Endothelial cell of umbilical vein (primary cell): ENCODE measurements at places on chromosomes 2 and 18. TPM values are rescaled to one million over a fixed set of nuclear protein-coding genes. Genes with fewer than 3 reads are reported as not detected.

Gene NAT8
- total RNA-seq: not detected in 2 replicates

Gene INHBB
- 0.67 and 1.8 TPM in 2 replicates for total RNA-seq

Gene CHPF
- total RNA-seq: 0.24 and 0.30 TPM in 2 replicates

Gene SIX2
- total RNA-seq: 0.24 and 0.32 TPM in 2 replicates

Gene IL1A
- total RNA-seq: 0.99 and 1.4 TPM in 2 replicates

Gene SCYGR6
- total RNA-seq: not detected in 2 replicates

Gene C2orf78
- total RNA-seq: not detected in 2 replicates

Gene GALM
- 5.4 and 6.1 TPM in 2 replicates for total RNA-seq

Gene AQP12B
- not detected in 2 replicates for total RNA-seq

Gene C1D
- total RNA-seq: 11.1 and 11.4 TPM in 2 replicates

Gene IL36B
- not detected in 2 replicates for total RNA-seq

Gene ATRAID
- 84.3 and 86.6 TPM in 2 replicates for total RNA-seq

GRCh38 chr2:238816291-238816690 lies 31.6 kb upstream of the TWIST2 start:
- DNase-seq: no peak

GRCh38 chr2:46187112-46187618 lies 110.0 kb upstream of the EPAS1 start:
- DNase-seq: peak; percentile 70

DNA sequence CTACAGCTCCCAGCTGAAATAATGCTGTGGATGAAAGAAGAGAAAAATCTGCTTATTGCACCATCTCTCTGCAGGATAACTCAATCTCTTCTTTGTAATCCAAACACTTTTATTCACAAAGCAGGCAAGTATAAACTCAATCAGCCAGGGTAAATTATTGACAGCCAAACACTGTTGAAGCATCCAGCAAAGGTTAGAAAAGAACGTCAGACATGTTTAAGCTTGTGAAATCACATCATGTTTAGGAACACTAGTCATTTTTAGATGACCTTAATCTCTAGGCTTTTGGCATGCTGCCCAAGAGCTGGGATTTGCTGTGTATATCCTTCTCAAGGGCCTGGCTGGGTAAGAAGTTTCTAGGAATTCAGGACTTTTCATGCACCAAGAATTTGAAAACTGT lies 1148.1 kb upstream of the FANCL start:
- no peak for DNase-seq

GRCh38 chr18:58842978-58843687 lies 21.5 kb upstream of the ZNF532 start:
- DNase-seq: no peak

GRCh38 chr2:71299507-71299906 lies 32.1 kb upstream of the ZNF638 start:
- peak; percentile 63 for DNase-seq

GRCh38 chr2:219457784-219458369 lies 23.2 kb downstream of the SPEG start:
- no peak for DNase-seq

DNA sequence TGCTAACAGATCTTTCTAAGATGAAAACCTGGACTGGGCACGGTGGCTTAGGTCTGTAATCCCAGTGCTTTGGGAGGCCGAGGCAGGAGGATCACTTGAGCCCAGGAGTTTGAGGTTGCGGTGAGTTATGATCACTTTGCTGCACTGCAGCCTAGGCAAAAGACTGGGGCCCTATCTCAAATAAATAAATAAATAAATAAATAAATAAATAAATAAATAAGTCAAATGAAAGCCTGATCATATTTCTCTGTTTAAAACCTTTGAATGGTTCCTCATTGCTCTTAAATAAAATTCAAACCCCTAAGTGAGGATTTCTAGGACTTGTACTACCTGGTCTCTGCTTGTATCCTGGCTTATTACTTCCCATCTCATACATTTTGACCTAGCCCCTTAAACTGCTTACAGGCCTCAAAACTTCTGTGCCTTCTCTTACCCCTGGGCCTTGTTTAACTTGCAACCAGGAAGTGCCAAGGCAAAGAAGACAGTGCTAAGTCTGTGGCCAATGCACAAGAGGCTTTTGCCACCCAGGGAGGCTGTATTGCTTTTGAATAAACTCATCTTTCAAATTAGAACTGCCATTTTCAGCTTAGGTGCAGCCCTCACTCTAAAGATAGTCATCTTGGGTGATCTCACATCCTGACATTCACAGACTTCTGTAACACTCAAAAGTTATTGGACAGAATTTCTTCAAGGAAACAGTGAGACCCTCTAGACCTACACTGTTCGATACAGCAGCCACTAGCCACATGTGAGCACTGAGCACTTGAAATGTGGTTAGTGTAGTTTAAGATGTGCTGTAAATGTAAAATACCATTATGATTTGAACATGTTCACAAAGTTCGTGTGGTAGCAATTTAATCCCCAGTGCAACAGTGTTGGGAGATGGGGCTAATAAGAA lies 73.7 kb downstream of the POLE4 start:
- DNase-seq: no peak

- DNase-seq: no peak
Measured at GRCh38 chr18:48838921-48839818, 111.6 kb downstream of the SMAD7 start.

- DNase-seq: no peak
Measured at GRCh38 chr2:10172033-10172871, 49.7 kb downstream of the RRM2 start.

DNA sequence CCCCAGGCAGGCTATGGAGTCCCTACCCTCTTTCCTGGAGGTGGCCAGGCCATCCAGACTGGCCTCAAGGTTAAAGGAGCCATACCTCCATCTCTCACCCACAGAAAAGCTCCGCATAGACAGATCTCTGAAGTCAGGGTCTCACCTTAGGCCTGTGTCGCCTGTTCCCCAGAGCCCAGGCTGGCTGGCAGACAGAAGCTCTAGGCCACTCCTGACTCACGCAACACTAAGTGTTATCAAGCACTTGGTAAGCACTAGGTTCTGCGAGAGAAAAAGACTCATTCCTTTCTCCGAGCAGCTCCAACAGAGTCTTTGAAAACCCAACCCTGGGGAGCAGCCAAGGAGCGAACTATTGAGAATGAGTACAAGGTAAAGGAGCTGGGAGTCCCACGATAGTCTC lies 6.1 kb downstream of the SMAD7 start:
- no peak for DNase-seq

DNA sequence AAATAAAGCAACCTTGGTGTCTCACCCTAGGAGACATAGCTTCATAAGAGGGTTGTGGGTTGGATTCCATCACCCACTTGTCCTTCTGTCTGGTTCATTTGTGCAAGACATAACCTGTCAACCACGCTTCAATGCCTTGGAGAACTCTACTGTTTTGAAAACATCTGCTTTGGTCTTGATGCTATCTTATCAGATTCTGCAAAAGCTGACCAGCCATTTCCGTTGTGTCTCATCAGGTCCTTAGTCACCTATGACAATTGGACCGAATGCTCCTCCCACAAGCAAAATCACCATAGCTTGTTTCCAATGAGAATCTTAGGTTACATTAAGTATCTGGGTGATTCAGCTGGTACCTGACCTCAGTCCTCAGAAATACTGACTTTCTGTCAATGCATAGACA lies 35.4 kb downstream of the STAT4 start:
- DNase-seq: no peak

DNA sequence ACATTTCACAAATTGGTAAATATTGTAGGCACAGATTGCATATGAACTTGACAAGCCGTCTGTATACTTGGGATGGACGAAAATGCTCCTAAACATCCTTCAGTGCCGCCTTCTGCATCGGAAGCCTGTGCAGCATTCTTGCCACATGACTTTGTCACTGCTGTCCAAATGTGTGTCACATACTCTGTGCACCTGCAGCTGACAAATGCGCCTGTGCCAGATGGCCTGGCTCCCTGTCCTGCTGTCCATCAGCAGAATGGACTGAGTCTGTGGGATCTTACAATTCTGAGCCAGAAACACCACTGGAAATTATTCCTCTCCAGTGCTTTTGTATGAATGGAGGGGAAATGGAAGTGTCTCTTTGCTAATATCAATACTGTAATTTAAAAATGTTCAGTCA lies 89.9 kb downstream of the DCDC2C start:
- DNase-seq: no peak

GRCh38 chr2:157185476-157186227 lies 71.9 kb upstream of the GALNT5 start:
- no peak for DNase-seq

DNA sequence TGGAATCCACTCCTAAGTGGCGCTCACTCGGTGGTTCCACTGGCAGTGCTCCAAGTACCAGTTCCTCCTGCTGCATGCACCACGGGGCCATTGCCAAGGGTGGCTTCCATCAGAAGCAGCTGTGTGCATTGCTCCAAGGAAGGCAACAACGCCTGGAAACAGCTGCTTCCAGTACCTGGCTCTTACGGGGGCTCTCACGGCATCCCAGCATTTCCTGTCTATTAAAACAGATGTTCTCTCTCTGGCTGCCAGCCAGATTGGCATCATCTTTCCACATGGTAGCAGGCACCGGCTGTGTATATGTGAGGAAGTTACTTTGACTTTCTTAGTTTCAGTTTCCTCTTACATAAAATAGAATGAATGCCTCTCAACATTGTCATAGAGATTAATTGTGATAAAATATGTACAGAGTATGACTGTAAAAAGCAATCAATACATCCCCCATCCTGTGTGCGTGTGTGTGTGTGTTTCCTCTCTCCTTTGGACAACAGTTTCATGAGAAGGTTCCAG lies 84.9 kb downstream of the CMPK2 start:
- peak; percentile 50 for DNase-seq

DNA sequence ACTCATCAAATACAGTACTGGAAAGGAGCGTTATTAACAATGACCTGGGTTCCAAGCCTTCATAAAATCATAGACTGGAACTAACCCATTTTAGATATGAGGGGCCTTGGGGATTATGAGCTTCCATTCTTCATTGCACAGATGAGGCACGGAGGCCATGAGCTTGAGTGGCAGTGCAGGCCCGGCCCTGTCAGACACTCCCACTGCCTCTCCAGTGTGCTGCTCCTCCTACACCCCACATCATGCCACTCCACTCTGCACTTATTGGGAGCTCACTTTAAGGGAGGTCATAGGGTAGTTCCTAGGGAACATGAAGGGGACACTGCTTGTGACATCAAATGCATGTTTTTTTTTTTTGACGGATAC lies 77.9 kb downstream of the TSN start:
- no peak for DNase-seq

DNA sequence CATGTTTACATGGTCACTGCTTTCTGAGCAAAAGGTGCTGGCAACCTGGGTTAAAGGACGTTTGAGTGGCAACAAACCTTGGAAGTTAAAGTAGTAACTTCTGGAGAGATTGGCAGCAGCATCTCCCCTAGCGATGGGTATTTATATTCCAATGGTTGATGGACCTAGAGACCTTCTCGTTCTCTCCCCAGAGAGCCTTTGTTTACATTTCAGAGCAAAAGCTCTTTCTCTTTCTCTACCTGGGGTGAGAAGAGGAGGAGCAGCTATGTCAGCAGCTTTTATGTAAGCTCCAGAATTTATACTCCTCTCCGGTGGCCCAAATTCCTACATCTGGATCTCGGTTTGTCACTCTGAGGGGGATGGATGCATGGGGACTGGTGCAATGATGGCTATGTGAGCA lies 213.7 kb upstream of the ARL4C start:
- DNase-seq: no peak

DNA sequence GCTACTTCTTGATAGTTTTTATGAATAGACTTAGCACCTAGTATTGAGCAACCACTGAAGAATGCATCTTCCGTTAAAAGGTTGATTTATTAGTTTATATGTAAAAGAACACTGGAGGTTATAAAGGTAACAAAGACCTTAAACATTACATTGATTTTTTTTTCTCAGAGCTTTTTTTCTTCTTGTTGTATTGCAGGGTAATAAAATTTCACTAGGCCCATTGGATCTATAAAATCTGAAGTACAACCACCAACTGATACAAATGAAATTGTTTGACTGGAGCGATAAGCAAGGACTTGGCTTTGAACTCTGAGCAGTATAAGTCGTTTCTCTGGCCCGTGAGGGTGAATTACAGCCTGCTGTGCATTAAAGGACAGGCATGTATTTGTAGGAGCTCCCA lies 344.0 kb downstream of the LRRTM1 start:
- DNase-seq: no peak

- no peak for DNase-seq
Measured at GRCh38 chr2:237529452-237530402, 36.6 kb upstream of the PRLH start.

DNA sequence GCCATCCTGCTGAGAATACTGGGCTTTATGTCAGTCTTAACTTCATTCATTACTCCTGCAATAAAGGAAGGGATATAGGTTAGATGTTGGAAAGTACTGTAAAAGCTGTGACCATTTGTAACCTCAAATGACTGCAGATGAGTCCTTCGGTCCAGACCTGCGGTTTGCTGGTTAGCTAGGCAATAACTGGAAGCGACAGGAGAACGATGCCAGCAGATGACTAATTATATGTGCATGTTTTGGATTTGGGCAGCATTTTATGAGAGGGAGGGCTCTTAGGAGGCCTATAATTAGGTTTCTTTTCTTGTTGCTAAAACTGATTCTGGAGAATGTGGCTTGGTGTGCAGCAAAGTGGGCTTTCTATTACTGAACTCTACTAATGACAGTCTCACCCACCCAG lies 205.6 kb downstream of the TMEM182 start:
- DNase-seq: no peak

DNA sequence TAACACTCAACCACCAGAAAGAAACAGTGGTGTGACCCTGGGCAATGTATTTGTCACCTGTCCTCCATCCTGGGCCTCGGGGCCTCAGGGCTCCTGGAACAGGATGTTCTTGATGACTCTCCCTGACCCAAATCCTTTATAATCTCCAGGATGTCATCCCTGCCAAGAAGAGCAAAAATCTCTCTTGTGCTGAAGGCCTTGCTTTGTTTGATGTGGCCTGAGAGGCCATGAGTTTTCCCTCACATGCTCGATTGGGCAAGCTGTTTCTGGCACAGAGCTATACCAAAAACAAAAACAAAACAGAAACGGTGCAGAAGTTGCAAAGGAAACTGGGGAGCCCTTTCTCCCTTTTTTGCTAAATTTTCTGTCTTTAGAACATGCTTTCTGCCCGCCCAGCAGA lies 35.7 kb upstream of the ST3GAL5 start:
- peak; percentile 23 for DNase-seq

DNA sequence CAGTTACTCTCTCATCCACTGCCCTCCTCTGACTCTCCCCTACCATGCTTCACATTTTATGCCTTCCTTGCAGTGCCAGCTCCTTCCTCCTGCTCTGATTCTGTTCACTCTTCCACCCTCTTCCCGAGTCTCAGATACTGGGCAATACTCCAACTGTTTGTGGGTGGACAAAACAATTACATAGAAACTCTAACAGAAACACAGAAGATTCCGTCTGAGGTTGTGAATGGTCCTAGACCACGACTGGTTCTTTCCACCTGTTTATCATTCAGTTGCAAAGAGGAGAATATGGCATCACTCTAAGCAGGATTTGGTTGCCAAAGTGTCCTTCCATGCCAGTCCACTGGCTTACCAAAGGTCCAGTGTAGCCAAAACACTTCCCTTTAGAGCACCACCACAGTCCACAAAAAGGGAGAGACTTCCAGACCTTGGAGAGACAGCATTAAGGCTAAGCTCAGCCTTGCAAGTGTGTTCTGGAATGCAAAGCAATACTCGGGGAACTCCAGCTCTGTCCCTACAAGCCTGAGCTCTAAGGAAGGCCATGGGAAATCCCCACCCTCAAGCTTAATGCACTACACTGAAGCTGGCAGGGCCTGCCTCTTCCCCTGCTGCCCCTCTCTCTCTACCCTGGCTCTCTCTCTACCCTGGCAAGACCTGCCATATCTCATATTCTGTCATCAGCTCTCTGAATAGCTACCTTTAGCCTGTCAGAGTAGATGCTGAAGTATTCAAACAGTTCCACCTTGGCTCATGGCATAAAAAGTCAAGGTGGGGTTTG lies 33.6 kb upstream of the RND3 start:
- peak; percentile 24 for DNase-seq

- no peak for DNase-seq
Measured at GRCh38 chr2:223251656-223252229, 199.8 kb downstream of the KCNE4 start.
